ENCODE measurements at places on chromosomes 6 and 20.

- no peak overlapping the region for H3K4me3 ChIP-seq
- no peaks in the 10 kb centered on the region for H3K27me3 ChIP-seq
- H3K36me3 ChIP-seq = peaks cover 8% of the 10 kb centered on the region
Measured at GRCh38 chr20:17992224-17992637, 23.4 kb downstream of the MGME1 start.

- H3K27ac ChIP-seq = no peak overlapping the region
- no peak overlapping the region for H3K4me3 ChIP-seq
- peaks cover 8% of the 10 kb centered on the region for H3K36me3 ChIP-seq
- no peak for DNase-seq
- no peaks in the 10 kb centered on the region for H3K4me1 ChIP-seq
Measured at GRCh38 chr6:39301606-39302005, 12.6 kb downstream of the KCNK17 start.

GRCh38 chr20:45100563-45101245 lies at the start of gene KCNS1:
TSS of gene KCNS1 (minus strand) at chr20:45101127. CDS start at chr20:45099236, 1,891 bp downstream.
- no peaks in the 10 kb centered on the region for H3K36me3 ChIP-seq
- no peak for DNase-seq
- peaks cover 13% of the 10 kb centered on the region for H3K4me1 ChIP-seq

DNA sequence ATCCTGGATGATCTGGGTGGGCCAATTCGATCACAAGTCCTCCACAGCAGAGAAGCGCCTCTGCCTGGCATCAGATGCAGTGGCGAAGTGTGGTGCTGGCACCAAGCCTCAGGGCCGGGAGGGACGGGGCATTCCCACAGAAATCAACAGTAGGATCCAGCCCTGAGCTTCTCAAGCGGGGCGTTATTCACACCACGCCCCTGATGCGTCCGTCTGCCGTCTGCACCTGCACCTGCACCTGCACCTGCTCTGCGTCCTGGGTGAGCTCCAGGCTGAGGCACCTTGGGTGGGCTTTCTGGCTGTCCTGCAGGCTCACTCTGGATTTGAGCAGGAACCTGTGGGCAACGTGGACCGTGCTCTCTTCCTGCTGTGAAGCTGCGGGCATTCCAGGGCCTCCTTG lies 13.8 kb upstream of the NTSR1 start:
- H3K36me3 ChIP-seq = no peaks in the 10 kb centered on the region
- H3K27ac ChIP-seq = no peak overlapping the region
- DNase-seq = no peak
- no peak overlapping the region for H3K4me3 ChIP-seq
- H3K27me3 ChIP-seq = peaks cover 10% of the 10 kb centered on the region

- H3K4me1 ChIP-seq = no peaks in the 10 kb centered on the region
- H3K27me3 ChIP-seq = peaks cover 41% of the 10 kb centered on the region
- no peaks in the 10 kb centered on the region for H3K36me3 ChIP-seq
- H3K4me3 ChIP-seq = no peak overlapping the region
- no peak for DNase-seq
Measured at GRCh38 chr6:157258878-157259277, 64.4 kb downstream of the TMEM242 start.

DNA sequence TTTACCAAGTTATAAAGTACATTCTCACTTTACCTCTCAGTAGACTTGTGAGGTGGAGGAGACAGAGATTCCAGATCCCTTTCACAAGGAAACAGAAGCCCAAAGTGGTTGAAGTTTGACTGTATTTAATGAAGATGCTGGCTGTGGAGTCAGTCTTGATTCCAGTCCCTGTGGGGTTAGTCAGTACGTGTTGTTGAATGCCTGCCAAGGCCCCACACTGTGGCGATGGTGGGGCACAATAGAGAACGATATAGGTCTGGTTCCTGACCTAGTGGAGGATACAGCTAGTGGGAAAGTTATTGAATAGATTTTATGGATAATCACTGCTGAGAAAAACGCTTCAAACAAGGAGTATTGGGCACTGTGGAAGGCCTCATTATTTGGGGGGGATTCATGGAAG lies 71.4 kb downstream of the LRRC1 start:
- H3K4me3 ChIP-seq = no peak overlapping the region
- DNase-seq = no peak
- no peaks in the 10 kb centered on the region for H3K27me3 ChIP-seq

- no peaks in the 10 kb centered on the region for H3K36me3 ChIP-seq
- H3K27me3 ChIP-seq = peaks cover 6% of the 10 kb centered on the region
- no peak overlapping the region for H3K4me3 ChIP-seq
- DNase-seq = no peak
Measured at GRCh38 chr20:48384147-48384818, 443.5 kb downstream of the PREX1 start.

DNA sequence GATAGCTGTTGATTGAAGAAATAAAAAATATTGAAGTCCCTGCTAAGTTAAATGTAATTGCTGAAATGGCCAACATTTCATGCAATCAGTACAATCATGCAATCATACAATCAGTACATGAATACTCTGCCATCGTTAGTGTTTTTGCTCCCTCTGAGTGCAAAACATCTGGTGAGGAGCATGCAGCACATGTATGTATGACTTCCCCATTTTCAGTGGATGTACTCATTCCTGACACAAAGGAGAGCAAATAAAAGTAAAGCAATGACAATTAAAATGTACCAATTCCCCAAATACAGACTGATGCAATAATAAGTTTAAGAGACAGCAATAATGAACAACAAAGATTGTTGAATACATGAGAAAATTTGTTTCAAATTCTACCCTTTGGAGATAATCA lies 140.7 kb downstream of the PLCB1 start:
- H3K4me1 ChIP-seq = no peaks in the 10 kb centered on the region
- DNase-seq = no peak
- H3K36me3 ChIP-seq = no peaks in the 10 kb centered on the region
- H3K4me3 ChIP-seq = no peak overlapping the region
- no peak overlapping the region for H3K27ac ChIP-seq
- no peaks in the 10 kb centered on the region for H3K27me3 ChIP-seq

GRCh38 chr6:102660303-102660702 lies 1266.8 kb downstream of the GRIK2 start:
- DNase-seq = no peak
- no peaks in the 10 kb centered on the region for H3K4me1 ChIP-seq
- no peaks in the 10 kb centered on the region for H3K27me3 ChIP-seq

DNA sequence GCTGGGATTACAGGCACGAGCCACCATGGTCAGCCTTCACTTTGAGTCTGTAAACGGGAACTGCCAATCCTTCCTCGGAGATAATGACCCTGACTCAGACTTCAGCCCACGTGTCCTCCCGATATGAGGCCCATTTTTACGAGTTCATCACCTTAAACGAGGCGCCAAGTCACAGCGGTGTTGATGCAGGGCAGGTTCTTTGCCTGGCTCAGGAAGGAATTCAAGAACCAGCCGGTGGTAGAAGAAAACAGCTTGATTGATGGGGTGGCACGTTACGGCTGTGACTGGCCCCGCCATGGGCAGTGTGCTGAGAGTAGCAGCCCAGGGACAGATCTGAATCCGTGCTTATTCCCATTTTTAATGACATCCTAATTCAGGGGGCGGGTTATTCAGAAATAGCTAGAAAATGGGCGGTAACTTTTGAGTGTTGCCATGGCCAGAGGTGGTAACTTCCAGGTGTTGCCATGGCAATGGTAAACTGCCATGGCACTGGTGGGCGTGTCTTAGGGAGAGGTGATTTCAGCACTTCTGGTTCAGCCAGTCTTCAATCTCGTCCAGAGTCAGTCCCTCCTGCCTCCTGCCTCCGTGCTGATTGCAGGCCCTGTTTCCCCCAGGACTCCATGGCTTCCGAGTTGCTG lies 9.1 kb upstream of the MAP1LC3A start:
- H3K27ac ChIP-seq = no peak overlapping the region
- H3K36me3 ChIP-seq = peaks cover 4% of the 10 kb centered on the region
- H3K27me3 ChIP-seq = peaks cover 14% of the 10 kb centered on the region
- no peak overlapping the region for H3K4me3 ChIP-seq

DNA sequence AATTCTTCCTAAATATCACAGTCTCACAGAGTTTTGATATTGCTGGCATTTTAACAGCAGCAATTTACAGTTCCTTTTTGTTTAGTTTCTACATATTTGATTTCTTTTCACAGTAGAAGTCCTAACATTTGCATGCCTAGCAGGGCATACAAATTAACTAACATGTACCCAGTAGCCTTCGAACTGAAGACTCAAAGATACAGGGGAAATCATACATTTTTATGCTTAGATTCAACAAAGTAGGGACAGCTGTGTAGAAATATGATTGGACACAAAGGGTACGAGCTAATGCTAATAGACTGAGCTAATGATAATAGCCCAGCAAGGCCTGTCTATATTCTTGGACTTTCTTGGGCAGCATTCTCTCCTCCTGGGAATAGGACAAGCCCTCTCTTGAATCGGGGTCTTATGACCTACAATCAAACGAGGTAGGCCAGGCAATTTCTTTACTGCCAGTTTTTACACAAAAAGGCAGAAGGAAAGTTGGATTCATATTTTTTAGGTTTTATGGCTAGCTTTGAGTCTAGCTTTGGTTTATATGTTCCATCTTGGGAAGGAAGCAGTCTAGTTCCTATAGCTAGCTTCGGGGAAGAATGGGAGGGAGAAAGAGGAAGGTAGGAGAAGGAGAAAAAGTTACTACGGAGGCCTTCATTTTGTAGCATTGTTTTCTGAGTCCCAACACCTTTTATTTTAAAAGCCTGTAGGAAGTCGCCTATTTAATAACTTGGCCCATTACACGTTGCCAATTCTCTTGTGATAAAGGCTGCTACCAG lies 115.8 kb downstream of the HFE start:
- peaks cover 32% of the 10 kb centered on the region for H3K4me1 ChIP-seq
- DNase-seq = no peak
- H3K36me3 ChIP-seq = peaks cover 7% of the 10 kb centered on the region
- H3K4me3 ChIP-seq = no peak overlapping the region

GRCh38 chr6:16252686-16253299 lies 14.4 kb downstream of the GMPR start:
- no peaks in the 10 kb centered on the region for H3K27me3 ChIP-seq
- H3K4me1 ChIP-seq = no peaks in the 10 kb centered on the region
- no peak overlapping the region for H3K4me3 ChIP-seq
- H3K27ac ChIP-seq = no peak overlapping the region
